Calu3 (cell line): ENCODE measurements at places on chromosomes 5 and 9.

DNA sequence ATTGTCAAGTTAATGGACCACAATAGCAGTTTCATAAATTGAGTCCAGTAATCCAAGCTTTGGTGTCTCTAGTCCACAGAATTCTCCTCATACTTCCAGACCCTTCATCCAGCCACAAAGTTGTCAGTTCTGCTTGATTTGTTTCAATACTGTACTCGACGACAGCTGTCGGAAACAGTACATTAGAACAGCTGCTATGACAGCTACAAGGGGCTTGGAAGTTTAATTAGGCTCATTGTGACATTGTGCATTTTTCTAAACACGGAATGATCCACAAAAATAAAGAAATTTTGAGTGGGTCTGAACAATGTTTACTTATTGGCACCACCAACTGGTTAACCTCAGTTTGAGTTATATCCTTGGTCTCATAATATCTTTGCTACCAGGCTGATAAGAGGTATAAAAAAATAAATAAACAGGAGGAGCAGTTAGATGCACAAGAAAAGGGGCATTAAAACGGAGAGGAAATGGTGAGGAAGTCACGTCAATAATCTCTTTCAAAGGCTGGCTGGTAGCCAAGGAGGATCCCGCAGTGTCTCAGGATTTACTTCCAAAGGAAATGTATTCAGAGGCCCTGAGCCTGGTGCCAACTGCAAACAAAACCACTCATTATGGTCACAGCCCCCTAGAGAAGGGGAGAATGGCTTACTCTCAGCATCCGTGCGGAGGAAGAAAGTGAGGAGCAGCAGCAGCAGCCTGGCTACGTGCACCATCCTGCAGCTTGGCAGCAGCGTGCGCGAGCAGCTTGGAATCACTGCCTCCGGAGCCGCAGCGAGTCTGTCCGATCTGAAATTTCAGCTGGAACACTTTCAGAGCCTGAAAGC is 933.8 kb upstream of the DMAC1 start:
- DNase-seq: no peak

GRCh38 chr5:33438996-33439395 is 1.8 kb upstream of the TARS1 start:
- no peak for DNase-seq

DNA sequence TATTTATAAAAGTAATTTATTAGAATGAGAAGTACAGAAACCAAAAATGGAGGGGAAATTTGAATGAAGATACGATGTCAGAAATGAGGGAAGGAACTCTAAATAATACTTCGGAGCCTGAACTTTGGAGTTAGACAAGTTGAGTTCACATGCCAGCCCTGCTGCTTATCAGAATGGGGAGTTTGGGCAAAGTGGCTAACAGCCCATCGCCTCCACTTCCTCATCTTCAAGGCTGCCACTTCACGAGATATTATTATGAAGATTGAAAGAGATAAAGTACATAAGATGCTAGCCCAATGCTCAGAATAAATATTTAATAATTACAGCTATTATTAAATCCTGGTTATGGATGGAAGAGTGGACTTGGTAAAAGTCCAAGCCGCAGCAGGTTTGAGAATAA is 56.2 kb upstream of the ABCA1 start:
- DNase-seq: no peak

DNA sequence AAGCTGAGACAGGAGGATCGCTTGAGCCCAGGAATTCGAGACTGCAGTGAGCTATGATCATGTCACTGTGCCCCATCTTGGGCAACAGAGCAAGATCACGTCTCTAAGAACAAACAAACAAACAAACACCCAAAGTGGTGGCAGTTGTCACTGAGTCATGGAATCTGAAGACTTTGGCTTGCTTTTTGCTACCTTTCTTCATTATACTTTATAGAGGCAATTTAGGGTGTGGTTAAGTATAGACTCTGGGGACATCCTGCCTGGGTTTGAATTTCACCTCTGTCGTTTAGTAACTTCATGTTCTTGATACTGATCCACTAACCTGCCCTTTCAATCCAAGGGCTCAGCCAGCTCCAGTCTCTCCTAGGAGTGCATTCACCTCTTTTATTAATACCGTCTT is 13.0 kb upstream of the HOMER1 start:
- DNase-seq: no peak

GRCh38 chr5:67089200-67089725 is 107.3 kb downstream of the CD180 start:
- no peak for DNase-seq

DNA sequence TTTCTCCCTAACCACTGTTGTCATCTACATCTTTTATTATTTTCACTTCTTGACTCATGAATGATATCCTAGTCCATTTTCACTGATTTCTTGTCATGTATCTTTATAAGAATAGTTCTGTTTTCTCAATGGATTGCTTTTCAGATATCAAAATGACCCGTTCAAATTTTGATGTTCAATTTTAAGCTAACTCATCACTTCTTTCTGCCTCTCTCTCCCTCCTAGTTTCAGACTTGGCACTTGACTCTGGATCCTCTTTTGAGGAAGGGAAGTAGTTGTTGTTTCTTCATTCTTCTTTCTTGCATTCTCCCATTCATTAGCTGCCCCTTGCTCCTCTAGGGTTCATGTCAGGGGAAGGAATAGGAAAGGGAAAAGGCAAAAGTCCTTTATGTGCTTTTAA is 23.7 kb downstream of the CSNK1G3 start:
- DNase-seq: no peak

DNA sequence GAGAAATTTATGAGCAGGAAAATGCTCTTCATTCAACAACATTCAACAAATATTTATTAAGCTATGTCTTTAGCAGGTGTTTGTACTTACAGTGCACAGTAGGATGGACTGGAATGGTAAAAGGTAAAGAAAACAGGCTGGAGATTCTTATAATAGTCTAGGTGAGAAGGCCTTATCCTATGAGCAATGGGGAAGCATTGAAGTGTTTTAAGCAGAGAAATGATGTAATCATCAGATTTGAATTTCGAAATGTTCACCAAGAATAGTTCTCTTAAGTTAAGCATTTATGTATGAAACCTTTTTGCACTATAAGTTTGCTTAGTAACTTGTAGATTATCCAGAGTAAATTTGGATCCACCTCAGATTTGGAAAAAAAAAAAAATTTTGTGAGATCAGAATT is 209.3 kb downstream of the NR3C1 start:
- no peak for DNase-seq

DNA sequence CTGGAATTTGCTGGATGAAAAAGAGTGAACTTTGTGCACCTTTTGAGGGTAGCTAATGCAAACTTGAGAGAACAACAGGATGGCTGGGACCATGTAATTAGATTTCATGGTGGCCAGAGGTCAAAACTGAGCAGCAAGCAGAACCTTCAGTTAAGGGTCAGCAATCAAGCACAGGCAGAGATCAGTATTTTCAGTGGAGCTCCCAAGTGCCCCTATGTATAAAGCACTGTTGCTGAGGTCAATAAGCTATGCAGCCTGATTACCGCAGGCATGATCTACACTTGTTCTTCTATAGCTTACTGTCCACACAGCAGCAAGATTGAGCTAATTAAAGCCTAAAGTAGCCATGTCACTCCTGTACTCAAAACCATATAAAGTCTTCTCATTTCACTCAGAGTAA is 62.1 kb upstream of the TMC1 start:
- DNase-seq: no peak

GRCh38 chr9:133578524-133579441 is 30.4 kb downstream of the FAM163B start:
- DNase-seq: no peak

GRCh38 chr9:111483439-111483857 is 735 bp downstream of the ECPAS start:
- no peak for DNase-seq

DNA sequence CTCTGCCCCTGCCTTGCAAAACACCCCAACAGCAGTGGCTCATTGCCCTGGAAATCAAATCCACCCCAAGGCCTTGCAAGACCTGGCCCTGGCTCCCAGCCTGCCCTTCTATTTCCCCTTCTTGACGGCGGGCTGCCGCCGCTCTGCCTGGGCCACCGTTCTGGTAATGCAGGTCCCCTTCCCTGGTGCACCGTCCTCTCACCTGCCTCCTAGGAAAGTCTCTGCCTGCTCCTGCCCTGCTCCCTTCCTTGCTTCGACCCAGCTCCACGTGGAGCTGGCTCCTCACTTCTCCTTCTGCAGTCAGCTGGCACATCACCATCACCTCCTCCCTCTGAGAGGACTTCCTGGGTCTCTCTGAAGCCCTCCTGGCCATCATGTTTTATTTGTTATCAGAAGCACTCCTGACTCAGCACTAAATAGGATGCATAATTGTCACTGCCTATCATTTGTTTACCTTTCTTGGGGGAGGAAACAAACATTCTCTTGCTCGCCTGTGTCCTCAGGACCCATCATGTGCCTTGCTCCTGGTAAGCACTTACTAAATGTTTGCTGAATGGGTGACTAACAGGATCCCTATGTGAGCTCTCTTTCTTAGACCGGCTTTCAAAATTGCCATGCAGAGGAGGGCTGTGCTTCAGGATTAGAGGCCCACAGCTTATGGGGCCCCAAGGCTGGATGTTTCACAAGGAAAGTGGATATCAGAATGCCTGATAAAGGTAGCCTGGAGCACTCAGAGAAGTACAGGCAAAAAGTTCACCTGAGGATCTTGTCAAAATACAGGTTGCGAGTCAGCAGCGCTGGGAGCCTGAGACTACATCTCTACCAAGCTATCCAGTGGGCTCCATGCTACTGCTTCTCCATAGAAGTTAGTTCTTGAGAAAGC is 19.6 kb upstream of the C5orf47 start:
- no peak for DNase-seq

GRCh38 chr5:65047948-65048690 is 279.4 kb downstream of the CWC27 start:
- no peak for DNase-seq
